ENCODE measurements at places on chromosomes 2 and 18.
A peak's percentile ranks its signal among the peaks of the same experiment; 100 is the strongest.

GRCh38 chr2:171187177-171187576 lies 26.5 kb upstream of the TLK1 start:
- no peak for DNase-seq

DNA sequence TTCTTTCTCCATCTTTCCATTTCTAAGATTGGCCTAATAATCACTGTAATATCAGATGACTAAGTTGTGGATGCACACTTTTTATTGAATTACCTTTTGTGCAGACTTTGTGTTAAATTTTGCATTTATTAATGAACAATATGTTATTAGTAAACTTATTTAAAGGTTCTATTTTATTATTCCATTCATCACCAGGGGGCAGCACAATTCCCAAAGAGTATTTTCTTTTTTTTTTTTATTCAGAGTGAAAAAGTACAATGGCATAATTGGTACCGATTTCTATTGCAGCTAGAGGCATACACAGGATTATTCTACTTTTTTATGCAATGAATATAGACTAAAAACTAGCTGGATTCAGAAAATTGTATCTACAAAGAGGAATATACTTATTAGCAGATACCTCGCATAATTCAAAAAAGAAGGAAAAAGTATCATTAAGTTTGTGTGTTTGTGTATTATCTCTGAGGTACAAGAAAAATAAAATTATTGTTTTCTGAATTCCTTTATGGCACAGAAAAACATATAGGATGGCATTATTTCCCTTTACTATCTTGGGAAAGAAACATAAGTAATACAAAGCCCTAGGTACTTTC lies 390.6 kb downstream of the ERBB4 start:
- no peak for DNase-seq

DNA sequence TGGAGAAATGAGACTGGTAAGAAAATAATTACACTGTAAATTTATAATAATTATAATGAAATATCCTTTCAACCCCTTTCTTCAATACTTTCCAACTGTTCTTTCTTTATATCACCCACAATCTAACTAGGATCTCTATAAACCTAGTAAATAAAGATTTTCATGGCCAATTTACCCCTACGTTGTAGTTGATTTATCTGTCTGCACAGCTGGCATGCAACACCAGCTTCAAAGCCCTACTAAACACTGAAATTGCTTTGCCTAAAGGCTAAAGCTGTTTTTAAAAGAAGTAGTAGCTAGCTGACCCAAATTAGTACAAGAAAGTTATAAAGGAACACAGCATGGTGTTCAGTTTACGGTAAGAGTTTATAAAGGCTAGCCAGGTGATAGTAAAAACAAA lies 140.1 kb downstream of the NOL4 start:
- no peak for DNase-seq

DNA sequence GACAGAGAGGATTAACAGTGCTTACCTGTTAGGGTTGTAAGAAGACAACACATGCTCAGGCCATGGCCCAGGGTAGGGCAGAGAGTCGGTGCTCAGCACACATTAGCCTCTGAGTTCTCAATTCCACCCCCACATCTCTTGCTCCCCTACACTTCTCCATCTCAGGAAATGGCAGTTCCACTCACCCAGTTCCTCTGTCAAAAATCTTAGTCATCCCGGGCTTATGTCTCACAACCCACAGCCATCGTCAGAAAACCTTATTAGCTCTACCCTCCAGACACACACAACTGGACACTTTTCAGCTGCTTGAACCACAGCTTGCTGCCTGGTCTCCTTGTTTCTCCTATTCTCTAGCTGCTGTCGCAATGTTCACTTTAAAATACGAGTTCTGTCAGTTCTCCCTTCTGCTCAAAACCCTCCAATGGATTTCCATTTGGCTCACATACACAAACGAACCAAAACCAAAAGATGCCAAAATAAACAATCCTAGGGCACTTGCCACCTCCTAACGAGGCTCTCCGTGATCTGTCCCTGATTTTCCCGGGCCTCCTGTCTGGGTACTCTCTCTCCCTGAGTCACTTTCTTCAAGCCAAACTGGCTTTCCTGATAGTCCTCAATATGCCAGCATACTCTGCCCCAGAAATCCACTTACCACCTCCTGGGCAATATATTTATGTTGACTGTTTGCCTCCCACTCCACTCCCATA lies 89.7 kb downstream of the KCTD1 start:
- no peak for DNase-seq

DNA sequence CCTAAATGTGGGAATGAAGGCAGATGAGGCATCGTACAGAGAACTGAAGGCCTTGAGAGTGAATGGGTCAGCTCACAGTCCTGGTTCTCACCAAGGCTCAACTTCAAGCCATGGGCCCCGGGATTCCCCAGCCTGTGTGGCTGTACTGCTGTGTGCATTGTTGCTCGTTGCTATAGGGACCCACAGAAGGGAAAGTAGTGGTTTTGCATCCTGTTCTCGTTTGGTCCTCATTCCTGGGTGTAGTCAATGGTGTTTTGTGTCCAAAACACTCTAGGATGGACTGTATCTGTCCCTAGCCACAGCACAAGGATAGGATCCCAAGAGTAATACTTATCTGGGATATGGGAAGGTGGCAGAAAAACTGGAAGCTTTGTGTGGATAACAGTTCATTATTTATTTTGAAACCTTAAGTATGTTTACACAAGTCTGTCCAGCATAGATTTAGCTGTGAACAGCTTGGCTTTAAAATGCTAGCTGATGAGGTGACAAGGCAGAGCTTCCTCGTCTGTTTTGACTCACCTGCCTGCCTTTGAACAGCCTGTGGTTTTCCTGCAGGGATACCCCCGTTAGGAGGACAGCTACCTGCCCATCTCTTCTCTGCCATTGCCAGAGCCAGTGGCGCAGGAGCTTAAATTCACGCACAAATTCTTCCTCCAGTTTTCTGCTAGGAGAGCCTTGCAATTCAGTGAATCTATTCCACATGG lies 85.0 kb downstream of the WDSUB1 start:
- DNase-seq: no peak

GRCh38 chr2:16425462-16426336 lies 239.9 kb downstream of the CYRIA start:
- no peak for DNase-seq

- no peak for DNase-seq
Measured at GRCh38 chr2:68387408-68388350, 22.6 kb downstream of the PLEK start.

- DNase-seq: no peak
Measured at GRCh38 chr2:200354833-200355751, 48.6 kb downstream of the SPATS2L start.

GRCh38 chr2:159106109-159106508 lies 137.7 kb downstream of the TANC1 start:
- DNase-seq: no peak

- DNase-seq: no peak
Measured at GRCh38 chr18:55031979-55032378, 72.7 kb upstream of the CCDC68 start.

- peak; percentile 41 for DNase-seq
Measured at GRCh38 chr2:209577376-209578357, 153.8 kb downstream of the MAP2 start.

GRCh38 chr2:1796232-1796930 lies 52.1 kb upstream of the PXDN start:
- no peak for DNase-seq

GRCh38 chr2:236861944-236862343 lies 223.7 kb upstream of the COPS8 start:
- no peak for DNase-seq

DNA sequence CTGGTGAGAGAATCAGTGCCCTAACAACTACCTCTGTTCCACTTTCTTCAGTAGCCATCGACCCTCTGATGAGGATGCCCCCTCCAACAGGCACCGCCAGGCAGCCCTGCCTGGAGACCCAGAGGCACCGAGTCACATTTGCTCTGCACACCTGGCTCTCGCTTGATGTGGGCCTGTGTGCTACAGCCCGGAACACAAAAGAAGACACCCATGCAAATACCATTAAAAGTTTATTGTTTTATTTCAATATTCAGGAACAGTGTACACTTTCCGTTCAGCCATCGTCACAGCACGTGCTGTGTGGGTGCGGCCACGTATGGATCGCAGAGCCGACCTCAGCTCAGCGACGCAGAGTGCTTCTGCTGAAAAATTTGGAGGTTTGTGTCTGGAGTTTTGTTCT lies 154.0 kb downstream of the MBP start:
- DNase-seq: no peak

DNA sequence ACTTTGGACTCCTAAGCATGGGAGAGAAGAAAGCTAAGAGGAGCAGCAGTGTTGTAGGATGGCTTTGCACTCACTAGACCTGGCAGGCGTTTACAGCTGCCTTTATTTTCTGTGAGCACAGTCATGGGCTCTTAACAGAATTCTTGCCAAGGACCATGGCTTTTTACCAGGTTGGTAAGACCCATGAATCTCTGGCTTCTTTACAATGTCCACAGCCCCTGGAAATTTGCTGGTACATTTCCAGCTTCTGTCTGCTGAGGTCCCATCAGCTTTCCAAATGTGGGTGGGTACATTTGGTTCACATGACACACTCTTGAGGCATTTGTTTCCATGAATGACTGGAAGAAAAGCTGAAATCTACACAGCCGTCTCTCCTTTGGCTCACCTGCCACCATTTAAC lies 162.7 kb downstream of the PPP1R1C start:
- peak; percentile 18 for DNase-seq

DNA sequence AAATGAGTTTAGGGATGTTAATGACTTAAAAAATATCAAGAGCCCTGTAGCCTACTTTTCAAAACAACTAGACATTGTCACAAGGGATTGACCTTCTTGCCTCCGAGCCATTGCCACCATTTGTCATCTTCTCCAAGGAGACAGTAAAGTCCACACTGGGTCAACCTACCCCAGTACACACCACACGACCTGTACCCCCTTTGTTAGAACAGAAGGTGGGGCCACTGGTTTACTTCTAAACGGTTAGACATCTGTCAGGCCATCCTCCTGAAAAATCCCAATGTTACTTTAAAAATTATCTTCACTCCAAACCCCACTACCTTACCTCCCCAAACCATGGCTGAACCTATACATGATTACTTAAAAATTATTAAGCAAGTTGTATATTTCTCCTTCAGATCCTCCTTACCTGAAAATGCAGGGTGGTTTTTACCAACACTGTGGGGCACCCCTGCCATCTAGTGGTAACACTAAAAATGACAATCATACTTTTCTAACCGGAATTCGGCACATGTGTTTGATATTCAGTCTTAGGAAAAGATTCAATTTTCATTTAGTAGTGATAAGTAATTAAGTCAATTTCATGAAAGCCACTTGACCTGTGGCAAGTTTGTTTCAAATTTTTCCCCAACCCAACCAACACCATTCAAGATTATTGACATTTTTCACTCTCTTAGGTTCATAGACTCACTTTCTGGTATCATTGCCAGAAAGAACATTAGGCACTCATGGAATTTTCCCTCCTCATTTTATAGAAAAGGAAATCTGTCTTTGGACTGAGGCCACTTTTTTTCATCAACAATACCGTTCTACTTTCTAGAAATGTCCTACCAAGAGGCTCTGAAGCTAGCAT lies 265.3 kb upstream of the PKDCC start:
- DNase-seq: no peak

DNA sequence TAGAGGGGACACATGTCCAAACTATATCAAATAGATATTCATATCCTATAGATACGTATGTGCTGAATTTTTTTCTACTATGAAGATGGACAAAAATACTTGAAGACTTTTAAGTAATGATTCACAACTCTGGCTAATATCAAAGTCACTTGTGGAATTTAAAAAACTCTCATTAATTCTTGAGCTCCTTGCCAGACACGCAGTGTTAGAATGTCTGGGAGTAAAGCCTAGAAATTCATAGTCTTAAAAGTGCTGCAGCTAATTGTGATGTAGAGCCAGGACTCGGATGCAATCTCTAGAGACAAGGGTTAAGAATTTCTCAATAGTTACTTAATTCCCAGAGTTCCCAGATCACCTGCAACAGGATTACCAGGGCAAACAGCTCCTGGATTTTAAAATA lies 107.4 kb downstream of the ARL6IP6 start:
- DNase-seq: no peak

Data from C1 segment of cervical spinal cord (tissue), 14 donors.